ENCODE measurements at places on chromosomes 1 and 21.

DNA sequence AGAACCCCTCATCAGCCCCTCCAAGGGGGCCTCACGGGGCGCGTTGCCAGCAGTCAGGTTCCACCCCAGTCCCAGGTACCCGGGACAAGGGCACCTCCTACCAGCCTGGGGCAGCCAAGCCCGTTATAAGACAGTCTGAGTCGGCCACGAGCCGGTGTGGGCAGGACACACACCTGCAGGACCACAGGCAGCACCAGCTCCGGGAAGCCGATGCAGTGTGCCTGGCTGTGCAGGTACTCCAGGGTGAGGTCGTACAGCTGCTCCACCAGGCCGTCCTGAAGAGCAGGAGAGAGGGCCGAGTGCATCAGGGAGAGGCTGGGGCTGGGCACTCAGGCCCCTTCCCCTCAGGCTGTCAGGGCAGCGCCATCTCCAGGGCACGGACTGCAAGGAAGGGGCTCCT lies 11.1 kb downstream of the NOC2L start:
- no peak for DNase-seq

- no peak for DNase-seq
Observed at GRCh38 chr1:83735526-83735925, 263.4 kb downstream of the TTLL7 start.

- no peak for DNase-seq
Observed at GRCh38 chr1:230000493-230001184, 66.4 kb upstream of the GALNT2 start.

DNA sequence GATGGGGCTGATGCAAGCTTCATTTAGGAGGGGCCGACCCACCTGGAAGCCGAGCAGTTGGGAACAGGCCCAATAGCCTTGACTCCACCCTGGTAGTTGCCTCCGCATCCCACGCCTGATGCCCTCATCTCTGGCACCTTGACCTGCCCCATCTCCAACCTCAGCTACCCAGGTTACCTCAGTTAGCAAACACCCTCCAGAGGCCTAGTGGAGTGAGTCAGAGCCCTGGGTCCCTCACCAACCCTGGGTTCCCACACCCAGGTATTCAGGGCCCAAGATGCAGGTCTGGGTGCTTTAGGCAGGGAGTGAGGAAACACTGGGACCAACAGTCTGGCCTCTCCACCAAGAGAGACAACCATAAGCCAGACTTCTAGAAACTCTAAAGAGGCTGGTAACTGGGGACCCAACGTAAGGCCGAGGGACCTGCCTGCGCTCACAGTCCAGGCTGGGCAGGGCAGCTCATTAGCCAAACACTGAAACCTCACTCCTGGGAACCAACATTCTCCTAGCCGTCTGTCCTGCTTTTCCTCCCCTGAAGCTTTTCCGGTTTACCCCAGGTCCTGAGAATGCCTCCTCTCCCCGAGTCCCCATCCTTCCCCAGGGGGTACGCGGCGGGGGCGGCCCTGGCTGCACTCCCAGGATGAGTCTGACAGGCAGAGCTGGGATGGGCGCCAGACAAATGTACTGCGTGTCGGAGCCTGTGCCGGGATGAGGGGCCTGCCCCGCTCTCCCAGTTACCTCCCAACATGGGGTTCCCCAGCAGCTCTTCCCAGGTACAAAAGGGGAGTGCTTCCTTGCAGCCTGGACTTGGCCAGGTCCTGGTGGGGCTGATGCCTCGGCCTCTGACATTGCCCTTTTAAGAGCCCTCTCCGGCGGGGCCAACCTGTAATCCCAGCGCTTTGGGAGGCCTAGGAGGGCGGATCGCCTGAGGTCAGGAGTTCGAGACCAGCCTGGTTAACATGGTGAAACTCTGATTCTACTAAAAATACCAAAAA lies 8.9 kb upstream of the CELSR2 start:
- no peak for DNase-seq

GRCh38 chr1:25245809-25246599 lies 1.2 kb downstream of the RSRP1 start:
- no peak for DNase-seq

GRCh38 chr1:12616709-12617373 lies 1.2 kb downstream of the DHRS3 start:
- peak; percentile 56 for DNase-seq

DNA sequence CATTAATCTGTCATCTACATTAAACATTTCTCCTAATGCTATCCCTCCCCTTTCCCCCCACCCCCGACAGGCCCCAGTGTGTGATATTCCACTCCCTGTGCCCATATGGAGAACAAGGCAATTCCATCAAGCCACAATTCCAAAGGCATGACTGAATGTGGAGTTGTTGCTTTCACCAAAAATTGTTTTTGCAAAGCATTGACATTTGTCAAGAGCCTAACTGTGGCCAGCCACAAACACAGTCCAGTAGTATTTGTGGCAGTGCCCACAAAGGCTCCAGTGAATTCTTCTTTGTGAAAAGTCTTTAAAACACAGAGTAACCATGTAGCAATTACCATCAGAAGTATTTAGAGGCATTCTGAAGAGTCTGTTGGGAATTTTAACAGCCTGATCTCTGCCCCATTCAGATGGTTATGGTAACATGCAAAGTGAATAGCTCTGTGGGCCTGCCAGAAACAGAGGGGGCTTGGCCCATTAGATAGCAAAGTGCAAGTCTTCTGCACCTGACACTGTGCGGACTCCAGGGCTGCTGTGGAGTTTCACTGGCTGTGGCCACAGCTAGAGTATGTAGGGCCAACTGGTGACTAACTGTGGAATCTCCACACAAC lies 11.6 kb upstream of the LRRC53 start:
- DNase-seq = no peak

DNA sequence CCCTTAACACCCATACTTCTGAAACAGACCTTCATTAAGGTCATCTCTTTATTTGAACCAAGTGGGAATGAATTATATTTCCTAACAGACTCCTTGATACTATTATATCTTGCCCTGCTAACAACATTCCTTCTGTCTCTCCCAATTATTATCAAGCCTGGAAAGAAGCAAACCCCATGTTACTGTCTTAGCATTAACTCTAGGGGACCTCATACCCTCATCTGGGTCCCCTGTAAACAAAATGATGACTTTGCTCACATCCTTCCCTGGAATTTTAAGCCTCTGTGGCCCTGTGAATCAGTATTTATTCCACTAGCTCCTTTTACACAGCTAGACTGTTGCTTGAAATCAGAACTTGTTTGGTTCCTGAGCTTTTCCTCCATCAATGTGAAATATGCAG lies 38.3 kb upstream of the BCL10 start:
- DNase-seq = no peak

GRCh38 chr21:35226328-35226727 lies 177.2 kb upstream of the RUNX1 start:
- DNase-seq = peak; percentile 43

DNA sequence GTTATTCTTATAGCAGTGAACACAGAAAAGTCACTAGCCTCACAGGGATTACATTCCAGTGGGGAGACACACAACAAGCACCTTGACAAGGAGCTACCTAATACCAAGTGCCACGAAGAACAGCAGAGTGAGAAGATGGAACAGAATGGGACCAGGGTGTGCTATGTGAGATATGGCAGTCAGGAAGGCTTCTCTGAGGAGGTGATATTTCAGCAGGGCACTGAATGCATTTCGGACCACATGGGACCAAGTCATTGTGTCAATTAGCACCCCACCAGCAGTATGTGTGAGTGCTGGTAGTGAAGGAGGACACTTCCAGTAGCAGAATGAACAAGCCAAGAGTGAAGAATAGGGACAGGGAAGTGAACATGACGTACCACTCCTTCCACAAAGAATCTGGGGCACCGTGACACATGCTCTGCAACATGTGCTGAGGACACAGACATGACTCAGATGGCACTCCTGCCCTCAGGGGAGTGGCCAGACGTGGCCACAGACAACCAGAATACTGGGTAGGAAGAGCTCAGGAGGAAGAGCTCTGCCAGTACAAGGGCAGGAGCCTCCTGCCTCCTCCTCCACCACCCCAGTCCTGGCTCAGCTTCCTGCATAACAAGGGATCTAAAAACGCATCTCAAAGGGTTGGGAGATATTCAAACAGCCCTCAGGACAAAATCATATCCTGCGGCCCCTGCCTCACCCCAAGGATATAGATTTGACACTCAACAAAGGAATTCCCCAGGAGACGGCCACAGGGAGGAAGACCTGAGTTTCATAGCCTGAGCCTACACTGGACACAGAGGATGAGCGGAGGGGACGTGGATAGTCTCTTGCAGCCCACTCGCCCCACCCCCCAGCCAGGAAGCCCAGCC lies 102.5 kb downstream of the TRABD2B start:
- peak; percentile 26 for DNase-seq

DNA sequence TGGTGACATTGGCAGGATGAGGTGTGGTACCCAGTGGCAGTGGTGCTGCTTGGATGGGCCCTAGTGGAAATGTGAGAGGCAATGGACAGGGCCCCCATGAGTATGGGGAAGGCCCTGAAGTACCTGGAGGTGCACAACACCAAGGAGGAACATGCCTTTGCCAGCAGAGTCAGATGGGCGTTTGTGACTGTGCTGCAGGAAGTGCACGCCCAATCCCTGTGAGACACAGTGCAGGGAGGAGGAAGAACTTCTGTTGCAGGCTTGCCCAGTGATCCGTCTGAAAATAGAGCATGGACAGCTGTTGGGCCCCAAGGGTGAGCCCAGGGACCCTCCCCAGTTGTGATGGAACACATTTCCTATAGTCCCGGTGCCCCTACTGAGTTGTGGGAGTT lies 42.7 kb downstream of the GJA5 start:
- DNase-seq = no peak

- no peak for DNase-seq
Observed at GRCh38 chr1:246769306-246769705, 45.1 kb downstream of the SCCPDH start.

DNA sequence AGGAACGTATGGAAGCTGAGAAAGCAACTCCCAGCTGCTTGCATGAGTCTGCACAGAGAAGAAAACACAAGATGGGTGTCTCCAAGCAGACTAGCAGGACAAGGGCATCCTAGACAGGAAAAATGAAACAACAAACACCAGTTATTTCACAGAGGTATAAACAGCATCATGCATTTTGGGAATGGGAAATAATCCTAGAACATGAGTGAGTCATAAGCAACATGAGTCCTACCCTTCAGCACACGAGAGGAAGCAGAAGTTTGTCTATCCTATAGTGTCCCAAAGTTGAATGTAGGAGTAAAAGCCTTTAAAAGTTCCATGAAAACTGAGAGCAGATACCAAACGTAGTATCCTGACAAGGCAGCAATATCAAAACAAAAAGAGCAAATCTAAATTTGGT lies 11.3 kb upstream of the FRRS1 start:
- no peak for DNase-seq

DNA sequence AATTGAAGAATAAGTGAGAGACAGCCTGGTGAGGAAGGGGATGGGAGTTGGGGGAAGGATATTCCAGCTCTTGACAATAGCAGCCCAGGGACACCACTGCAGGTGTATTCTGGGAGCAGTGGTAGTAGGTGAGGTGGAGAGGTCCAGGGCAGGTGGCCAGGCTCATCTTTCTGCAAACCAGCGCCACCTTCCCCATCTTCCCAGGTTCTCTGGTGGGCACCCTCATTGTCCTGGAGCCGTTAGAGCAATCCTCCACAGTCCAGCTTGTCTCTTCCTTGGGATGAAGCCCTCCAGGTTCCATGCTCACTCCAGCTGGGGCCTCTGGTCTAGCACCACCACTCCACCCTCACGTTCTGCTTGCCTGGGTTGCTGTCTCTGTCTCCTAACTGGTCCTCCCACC lies 97.0 kb downstream of the IER5 start:
- no peak for DNase-seq

DNA sequence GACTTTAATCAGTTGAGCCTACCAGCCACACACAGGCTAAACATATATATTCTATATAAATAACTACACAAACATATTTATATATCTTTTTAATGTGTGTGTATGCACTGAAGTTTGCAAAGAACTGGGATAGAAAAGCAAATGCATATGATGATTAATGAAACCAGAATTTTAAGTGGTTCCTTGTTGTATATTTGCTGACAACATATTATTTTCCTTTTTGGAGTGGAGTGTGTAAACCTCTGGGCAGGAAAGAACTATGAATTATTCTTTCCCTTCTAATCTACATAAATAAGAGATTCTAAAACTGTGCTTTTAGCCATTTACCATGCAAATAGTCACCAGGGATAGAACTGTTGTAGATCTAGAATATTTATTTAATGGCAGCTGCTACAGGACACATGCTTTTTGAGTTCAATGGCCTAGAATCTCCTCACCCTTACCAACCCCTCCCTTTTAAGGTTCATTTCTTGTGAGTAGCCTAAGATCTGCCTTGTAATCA lies 187.6 kb downstream of the BACH1 start:
- DNase-seq = no peak

DNA sequence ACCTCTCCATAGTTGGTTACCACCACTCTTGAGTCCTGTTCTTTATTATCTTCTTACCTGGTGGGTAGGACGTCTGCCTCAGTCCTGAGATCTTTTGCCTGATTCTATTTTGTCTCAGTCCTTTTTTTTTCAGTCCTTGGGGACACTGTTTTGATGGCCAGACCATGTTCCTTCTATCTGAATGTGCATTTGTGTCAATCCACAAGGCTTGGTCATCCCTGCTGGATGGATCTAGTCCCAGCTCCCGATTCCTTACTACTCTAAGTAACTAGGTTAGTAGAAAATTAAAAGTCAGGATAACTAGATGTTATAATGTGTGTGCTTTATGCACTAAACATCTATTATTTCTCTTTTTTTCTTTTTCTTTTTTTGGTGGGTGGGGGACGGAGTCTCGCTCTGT lies 28.1 kb upstream of the AK4 start:
- DNase-seq = no peak

- no peak for DNase-seq
Observed at GRCh38 chr1:20389571-20389970, 96.4 kb downstream of the CAMK2N1 start.
